Stimulated activated CD4-positive, alpha-beta T cell treated with anti-CD3 and anti-CD28 coated beads, TNF-alpha, amount 100 ng/mL, for 1 hour (primary cell): ENCODE measurements at places on chromosomes 3 and 15.

DNA sequence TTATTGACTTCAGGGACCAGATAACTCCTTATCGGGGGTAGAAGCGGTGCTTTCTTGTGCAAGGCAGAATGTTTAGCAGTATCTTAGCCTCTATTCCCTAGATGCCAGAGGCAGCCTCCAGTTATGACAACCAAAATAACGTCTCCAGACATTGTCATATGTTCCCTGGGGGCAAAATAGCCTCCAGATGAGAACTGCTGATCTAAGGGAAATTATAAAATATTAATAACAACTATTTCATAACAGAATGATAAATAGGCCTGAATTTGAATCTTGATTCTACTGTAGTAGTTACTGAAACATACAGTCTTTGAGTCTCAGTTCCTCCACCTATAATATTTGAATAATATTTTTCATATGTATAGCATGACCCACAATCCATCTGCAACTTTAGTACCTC lies 1431.3 kb downstream of the ZPLD1 start:
- DNase-seq, result no peak

GRCh38 chr3:161800985-161801559 lies 304.5 kb downstream of the OTOL1 start:
- no peak for DNase-seq

DNA sequence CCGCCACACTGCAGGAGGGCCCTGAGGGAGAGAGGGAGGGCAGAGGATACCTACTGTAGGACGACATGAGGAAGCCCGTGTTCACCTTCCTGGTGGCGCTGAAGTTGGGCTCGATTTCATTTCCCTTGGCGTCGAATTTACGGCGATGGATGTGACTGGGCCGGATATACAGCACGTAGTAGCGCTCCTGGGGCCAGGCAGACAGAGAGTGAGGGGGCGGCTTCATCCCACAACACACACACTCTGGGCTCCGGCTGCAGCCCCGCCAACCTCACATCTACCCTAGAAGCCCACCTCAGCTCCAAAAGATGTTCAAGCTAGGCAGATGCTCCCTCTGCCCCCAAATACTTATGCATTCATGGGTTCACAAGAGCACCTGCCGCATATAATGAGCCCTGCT lies 4.5 kb downstream of the ARPIN start:
- no peak for DNase-seq

- DNase-seq, result no peak
Observed at GRCh38 chr15:77823736-77824135, 191.0 kb upstream of the LINGO1 start.

GRCh38 chr3:188516515-188516914 lies 362.6 kb downstream of the LPP start:
- no peak for DNase-seq

DNA sequence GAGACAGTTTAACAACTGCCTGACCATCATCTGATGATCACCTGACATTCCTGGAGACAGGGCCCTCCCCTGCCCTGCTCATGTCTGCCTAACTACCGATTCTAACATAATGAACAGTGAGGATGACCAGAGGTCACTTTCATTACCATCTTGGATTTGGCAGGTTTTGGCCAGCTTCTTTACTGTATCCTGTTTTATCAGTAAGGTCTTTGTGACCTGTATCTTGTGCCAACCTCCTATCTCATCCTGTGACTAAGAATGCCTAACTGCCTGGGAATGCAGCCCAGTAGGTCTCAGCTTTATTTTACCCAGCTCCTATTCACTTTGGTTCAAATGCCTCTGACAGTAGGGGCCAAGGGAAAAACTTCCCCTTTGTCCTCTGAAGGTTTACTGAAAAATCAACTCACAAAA lies 40.2 kb downstream of the METTL6 start:
- no peak for DNase-seq

GRCh38 chr3:480070-480469 lies 283.5 kb downstream of the CHL1 start:
- DNase-seq, result no peak
